ENCODE measurements at places on chromosomes 5 and 9. TPM values are rescaled to one million over a fixed set of nuclear protein-coding genes. Genes with fewer than 3 reads are reported as not detected.

The GZMA gene
- 0.65 TPM for total RNA-seq

The ECM2 gene
- total RNA-seq, result 8.0 TPM

The NRG2 gene
- total RNA-seq, result 5.1 TPM

The TAS2R1 gene
- not detected for total RNA-seq

The C7 gene
- total RNA-seq, result 84.1 TPM

The BTNL3 gene
- not detected for total RNA-seq

The C9orf153 gene
- total RNA-seq, result not detected

The ANKRD31 gene
- total RNA-seq, result 0.13 TPM

The COL15A1 gene
- total RNA-seq, result 49.4 TPM

The NTRK2 gene
- 3.7 TPM for total RNA-seq

The UBTD2 gene
- total RNA-seq, result 11.8 TPM
